ENCODE measurements at places on chromosomes 3 and 15. TPM values are rescaled to one million over a fixed set of nuclear protein-coding genes. Genes with fewer than 3 reads are reported as not detected.

The ROPN1 gene
- total RNA-seq = not detected

The HMCES gene
- total RNA-seq = 16.1 TPM

The EEF1AKMT4 gene
- total RNA-seq = 3.4 TPM

The USP3 gene
- total RNA-seq = 30.2 TPM

The MAP1A gene
- 40.8 TPM for total RNA-seq

The LRRC31 gene
- not detected for total RNA-seq

The PRR20G gene
- total RNA-seq = not detected

The REC114 gene
- not detected for total RNA-seq

The FRG2C gene
- total RNA-seq = not detected

The SLC9C1 gene
- 0.14 TPM for total RNA-seq

The SCAMP5 gene
- total RNA-seq = 1.6 TPM

The AQP9 gene
- not detected for total RNA-seq

The CCNB2 gene
- total RNA-seq = 9.0 TPM

The PSTPIP1 gene
- total RNA-seq = not detected

The ADGRG7 gene
- not detected for total RNA-seq

The PCOLCE2 gene
- total RNA-seq = 60.7 TPM

The CD200R1 gene
- not detected for total RNA-seq

The GOLGA6L7 gene
- not detected for total RNA-seq

The CCDC54 gene
- not detected for total RNA-seq

Measured in smooth muscle cell of bladder (primary cell).